ENCODE measurements at places on chromosomes 3 and 15.
A peak's percentile ranks its signal among the peaks of the same experiment; 100 is the strongest.

DNA sequence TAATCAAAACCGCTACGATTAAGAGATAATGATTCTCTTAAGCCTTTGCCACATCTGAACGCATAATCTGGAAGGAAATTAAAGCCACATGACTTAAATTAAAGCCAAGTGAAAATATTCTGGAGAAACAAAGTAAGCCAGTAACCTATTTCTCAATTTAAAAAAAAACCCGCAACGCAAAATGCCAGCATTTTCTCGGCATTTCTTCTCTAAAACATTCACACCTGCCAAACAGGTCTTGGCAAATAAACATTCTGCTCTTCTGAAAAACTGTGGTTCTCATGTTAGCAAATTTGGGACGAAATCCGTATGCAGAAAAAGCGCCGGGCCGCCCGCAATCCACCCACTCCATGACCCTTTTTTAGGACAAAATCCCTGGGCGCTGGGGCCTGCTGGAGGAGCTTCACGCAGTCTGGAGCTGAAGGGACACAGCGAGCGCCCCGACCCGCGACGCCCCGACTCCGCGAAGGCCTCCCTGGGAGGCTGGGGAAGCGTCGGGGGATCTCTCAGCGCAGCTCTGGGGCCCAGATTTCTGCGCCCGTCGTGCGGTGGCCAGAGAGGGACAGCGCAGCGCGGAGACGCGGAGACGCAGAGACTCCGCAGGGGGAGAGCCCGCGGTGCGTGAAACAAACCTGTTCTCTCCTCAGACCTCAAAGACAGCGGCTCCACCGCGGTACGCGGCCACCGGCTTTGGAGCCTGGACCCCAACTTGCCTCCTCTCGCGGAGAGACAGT, 471 bp downstream of the NKIRAS1 start:
- DNase-seq: no peak
- peaks cover 36% of the 10 kb centered on the region for H3K4me1 ChIP-seq
- H3K27ac ChIP-seq: peak overlapping the region; percentile 98
- peaks cover 42% of the 10 kb centered on the region for H3K36me3 ChIP-seq
- H3K4me3 ChIP-seq: peak overlapping the region; percentile 99

- DNase-seq: no peak
- peaks cover 2% of the 10 kb centered on the region for H3K27me3 ChIP-seq
- no peak overlapping the region for H3K4me3 ChIP-seq
- no peaks in the 10 kb centered on the region for H3K36me3 ChIP-seq
- H3K4me1 ChIP-seq: peaks cover 35% of the 10 kb centered on the region
These were observed 118.3 kb downstream of the TIGIT start for GRCh38 chr3:114411811-114412803.

GRCh38 chr15:64153480-64154367, 2.2 kb downstream of the SNX22 start:
- H3K4me1 ChIP-seq: peaks cover 11% of the 10 kb centered on the region
- H3K4me3 ChIP-seq: peak overlapping the region; percentile 87
- H3K36me3 ChIP-seq: peaks cover 7% of the 10 kb centered on the region
- H3K27me3 ChIP-seq: peaks cover 25% of the 10 kb centered on the region
- peak; percentile 96 for DNase-seq

DNA sequence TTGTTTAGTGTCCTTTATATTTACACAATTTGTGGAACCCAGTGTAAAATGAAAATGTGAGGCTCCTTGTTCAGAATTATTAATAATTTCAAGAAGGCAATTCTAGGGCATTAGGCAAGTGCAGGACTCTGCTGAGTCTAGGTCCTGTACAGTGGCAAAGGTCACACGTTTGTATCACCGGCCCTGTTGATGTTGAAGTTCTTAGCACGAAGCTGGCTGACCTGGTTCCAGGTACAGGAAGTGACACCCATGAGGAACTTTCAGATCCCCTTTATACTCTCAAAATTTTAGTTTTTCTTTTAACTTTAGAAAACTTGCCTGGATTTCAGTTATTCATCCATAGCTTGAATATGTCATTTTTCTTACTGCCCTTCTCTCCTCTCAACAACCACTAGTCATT, 349.4 kb downstream of the CNTN6 start:
- H3K27ac ChIP-seq: no peak overlapping the region
- DNase-seq: no peak

DNA sequence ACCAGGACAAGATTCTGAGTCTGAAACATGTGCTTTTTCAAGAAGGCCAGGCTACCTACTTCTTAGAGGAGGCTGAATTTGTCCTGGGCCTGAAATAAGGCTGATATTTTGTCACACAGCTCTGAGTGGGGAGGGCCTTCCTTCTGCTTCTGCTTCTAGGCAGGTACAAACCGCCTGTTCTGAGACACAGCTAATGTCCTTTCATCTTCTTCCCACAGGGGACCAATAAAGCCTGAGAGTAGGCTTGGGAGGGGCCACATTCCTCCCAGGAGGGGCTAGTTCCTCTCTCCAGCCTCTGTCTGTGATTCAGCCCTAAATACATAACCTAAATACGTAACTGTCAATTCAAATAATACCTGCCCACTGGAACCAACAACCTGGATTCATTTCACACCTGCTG, 34.8 kb downstream of the CRYGS start:
- H3K4me3 ChIP-seq: no peak overlapping the region
- DNase-seq: no peak
- no peaks in the 10 kb centered on the region for H3K36me3 ChIP-seq
- peaks cover 38% of the 10 kb centered on the region for H3K27me3 ChIP-seq

DNA sequence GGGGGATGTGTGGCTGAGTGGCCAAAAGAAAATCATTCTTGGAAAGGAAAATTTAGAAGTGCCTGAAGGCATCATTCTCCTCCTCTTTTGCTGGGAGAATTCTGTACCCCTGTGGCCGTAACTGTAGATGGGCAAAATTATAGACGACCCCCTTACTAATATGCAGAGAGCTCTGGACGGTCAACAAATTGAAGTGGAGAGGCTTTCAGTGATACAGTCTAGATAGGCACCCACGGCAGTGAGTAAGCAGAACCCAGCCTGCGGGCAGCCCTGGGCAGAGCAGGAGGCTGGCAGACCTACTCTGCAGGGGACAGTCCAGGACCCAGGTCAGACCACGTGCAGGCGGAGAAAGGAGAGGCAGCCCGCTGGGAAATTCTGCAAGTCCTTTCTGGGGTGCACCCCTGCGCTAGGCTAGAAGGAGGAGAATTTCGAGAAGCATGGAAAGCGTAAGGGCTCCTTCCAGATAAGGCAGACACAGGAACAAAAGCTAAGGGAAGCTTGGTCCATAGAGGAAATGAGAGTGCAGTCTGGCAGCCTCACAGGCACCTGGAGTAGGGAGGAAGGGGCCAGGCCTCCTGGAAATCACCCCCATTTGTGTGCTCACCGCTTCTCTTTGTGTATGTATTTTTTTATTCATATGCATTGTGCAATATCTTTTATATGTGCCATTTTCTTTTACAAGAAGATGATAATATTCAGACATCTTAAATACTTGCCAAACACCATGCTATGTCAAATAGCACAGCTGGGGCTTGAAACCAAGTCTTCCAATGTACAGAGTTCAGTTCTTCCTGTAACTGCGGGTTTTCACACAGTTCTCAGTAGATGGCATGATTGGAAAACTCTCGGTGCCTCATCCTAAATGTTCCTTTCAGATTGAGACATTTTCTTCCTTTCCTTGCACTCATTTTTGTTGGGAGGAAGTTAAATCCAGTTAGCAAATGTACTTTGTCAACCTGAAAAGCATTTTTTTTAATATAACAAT, 40.2 kb downstream of the LRRK1 start:
- no peak overlapping the region for H3K4me3 ChIP-seq
- no peak for DNase-seq
- no peaks in the 10 kb centered on the region for H3K36me3 ChIP-seq

DNA sequence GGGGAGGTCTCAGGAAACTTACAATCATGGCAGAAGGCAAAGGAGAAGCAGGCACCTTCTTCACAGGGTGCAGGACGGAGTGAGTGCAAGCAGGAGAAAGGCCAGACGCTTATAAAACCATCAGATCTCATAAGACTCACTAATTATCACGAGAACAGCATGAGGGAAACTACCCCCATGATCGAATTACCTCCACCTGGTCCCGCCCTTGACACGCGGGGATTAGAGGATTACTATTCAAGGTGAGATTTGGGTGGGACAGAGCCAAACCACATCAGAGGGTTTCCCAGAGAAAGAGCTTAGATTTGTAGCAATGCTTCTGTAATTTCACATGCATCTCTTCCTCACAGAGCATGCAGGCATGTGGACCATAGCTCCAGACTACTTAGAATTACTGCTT, 615.7 kb upstream of the UBE2E2 start:
- H3K36me3 ChIP-seq: no peaks in the 10 kb centered on the region
- H3K4me3 ChIP-seq: no peak overlapping the region
- peaks cover 7% of the 10 kb centered on the region for H3K4me1 ChIP-seq
- no peak for DNase-seq
- H3K27me3 ChIP-seq: peaks cover 6% of the 10 kb centered on the region

GRCh38 chr3:105747696-105748095, 121.1 kb downstream of the CBLB start:
- H3K27me3 ChIP-seq: no peaks in the 10 kb centered on the region
- peaks cover 12% of the 10 kb centered on the region for H3K4me1 ChIP-seq
- DNase-seq: no peak
- peaks cover 21% of the 10 kb centered on the region for H3K36me3 ChIP-seq
- no peak overlapping the region for H3K4me3 ChIP-seq
- no peak overlapping the region for H3K27ac ChIP-seq

DNA sequence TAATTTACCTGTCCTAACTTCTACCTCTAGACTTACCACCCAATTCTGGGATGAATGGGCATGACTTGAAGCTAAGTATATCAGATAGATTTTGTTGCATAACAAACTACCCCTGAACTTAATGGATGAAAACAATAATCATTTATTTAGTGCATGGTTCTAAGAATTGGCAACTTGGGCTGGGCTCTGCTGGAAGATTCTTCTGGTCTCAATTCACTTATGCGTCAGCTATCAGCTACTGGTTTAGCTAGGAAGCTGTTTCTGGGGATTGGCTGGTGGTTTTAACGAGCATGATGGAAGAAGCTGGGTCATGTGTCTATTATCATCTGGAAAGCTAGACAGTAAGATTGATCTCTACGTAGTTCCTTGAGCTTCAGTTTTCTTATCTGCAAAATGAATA, 77.3 kb upstream of the LMCD1 start:
- no peaks in the 10 kb centered on the region for H3K4me1 ChIP-seq
- no peaks in the 10 kb centered on the region for H3K36me3 ChIP-seq
- H3K4me3 ChIP-seq: no peak overlapping the region
- H3K27me3 ChIP-seq: no peaks in the 10 kb centered on the region
- DNase-seq: no peak

GRCh38 chr3:160601288-160601687, 35.9 kb upstream of the KPNA4 start:
- DNase-seq: no peak
- H3K4me3 ChIP-seq: no peak overlapping the region
- no peaks in the 10 kb centered on the region for H3K4me1 ChIP-seq
- H3K36me3 ChIP-seq: no peaks in the 10 kb centered on the region
- no peaks in the 10 kb centered on the region for H3K27me3 ChIP-seq

GRCh38 chr3:161082063-161082462, 23.1 kb downstream of the B3GALNT1 start:
- H3K27me3 ChIP-seq: no peaks in the 10 kb centered on the region
- no peaks in the 10 kb centered on the region for H3K4me1 ChIP-seq
- H3K27ac ChIP-seq: no peak overlapping the region
- DNase-seq: no peak

DNA sequence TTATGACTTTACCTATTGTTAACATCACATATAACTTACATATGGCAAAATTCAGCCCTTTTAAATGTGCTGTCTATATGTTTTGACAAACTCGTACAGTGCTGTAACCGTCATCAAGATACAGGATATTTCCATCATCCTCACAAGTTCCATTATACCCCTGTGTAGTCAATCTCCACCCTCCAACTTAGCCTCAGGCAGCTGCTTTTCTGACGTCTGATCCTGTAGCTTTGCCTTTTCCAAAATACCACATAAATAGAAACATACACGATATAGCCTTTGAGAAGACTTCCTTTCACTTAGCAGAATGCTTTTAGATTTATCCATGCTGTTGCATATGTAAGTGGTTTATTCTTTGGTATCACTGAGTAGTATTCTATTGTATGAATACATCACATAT, 47.1 kb downstream of the SLC12A1 start:
- no peaks in the 10 kb centered on the region for H3K36me3 ChIP-seq
- H3K27me3 ChIP-seq: no peaks in the 10 kb centered on the region
- no peak overlapping the region for H3K27ac ChIP-seq
- H3K4me1 ChIP-seq: no peaks in the 10 kb centered on the region

- H3K4me1 ChIP-seq: peaks cover 76% of the 10 kb centered on the region
- H3K4me3 ChIP-seq: peak overlapping the region; percentile 46
- no peak for DNase-seq
- peaks cover 46% of the 10 kb centered on the region for H3K27me3 ChIP-seq
These were observed 59.3 kb downstream of the CYP11A1 start for GRCh38 chr15:74307827-74308811.

- DNase-seq: no peak
- no peaks in the 10 kb centered on the region for H3K4me1 ChIP-seq
- peaks cover 37% of the 10 kb centered on the region for H3K36me3 ChIP-seq
These were observed 48.7 kb upstream of the CRTC3 start for GRCh38 chr15:90481023-90481422.

DNA sequence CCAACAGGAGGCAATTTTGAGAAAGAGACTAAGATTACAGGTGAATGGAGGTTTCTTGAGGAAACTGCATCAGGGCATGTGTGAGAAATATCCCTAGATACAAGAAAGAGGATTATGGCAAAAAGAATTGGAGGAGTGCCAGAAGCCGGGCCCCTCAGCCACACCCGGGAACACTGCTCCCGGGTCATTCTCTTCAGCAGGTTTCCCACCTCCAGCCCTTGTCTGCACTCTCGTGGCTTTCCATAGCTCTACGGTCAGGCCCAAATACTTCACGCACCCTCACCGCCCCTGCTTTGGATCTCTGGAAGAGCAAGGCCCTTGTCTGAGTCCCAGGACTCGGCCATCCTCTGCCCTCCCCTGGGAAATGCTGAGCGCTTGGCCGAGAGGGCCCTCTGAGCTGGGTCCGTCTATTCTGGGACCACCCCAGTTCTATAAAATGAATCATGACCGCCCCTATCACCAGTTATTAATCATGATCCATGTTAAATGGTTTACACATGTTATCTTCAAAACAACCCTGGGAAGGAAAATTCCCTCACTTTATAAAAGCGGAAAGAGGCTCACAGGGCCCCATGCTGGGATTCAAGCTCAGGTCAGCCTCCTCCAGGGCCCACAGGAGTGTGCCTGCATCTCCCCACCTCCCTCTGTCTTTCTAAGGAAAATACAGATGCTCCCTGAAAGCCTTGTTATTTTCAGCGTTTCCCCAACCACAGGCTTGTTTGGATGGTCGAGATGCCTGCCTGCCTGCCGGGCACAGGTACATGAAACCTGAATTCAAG, 38.8 kb upstream of the SPTBN5 start:
- peaks cover 3% of the 10 kb centered on the region for H3K27me3 ChIP-seq
- H3K36me3 ChIP-seq: peaks cover 9% of the 10 kb centered on the region
- H3K4me3 ChIP-seq: peak overlapping the region; percentile 45
- H3K4me1 ChIP-seq: peaks cover 68% of the 10 kb centered on the region

All from type B pancreatic cell (in vitro differentiated cells).